ENCODE measurements at places on chromosomes 16 and 17.

DNA sequence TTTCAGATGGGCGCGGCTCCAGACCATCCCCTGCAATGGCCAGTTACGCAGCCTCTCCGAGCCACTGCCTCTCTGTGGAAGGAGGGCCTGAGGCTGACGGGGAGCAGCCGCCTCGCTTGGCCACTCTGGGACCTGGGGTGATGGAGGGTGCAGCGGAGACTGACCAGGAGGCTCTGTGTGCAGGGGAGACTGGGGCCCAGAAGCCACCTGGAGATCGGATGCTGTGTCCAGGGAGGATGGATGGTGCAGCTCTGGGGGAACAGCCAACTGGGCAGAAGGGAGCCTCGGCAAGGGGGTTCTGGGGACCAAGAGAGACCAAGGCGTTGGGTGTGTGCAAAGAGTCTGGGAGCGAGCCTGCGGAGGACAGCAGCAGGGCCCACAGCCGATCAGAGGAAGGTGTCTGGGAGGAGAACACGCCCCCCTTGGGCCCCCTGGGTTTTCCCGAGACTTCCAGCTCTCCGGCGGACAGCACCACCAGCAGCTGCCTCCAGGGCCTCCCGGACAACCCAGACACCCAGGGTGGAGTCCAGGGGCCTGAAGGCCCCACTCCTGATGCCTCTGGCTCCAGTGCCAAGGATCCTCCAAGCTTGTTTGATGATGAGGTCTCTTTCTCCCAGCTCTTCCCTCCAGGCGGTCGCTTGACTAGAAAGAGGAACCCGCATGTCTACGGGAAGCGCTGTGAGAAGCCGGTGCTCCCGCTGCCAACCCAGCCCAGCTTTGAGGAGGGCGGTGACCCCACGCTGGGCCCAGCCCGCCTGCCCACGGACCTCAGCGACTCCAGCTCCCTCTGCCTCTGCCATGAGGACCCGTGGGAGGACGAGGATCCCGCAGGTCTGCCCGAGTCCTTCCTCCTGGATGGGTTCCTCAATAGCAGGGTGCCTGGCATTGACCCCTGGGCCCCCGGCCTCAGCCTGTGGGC, 17.4 kb upstream of the ZFPM1 start:
- no peak for DNase-seq

GRCh38 chr17:83159204-83160049, 80.0 kb downstream of the METRNL start:
- no peak for DNase-seq

DNA sequence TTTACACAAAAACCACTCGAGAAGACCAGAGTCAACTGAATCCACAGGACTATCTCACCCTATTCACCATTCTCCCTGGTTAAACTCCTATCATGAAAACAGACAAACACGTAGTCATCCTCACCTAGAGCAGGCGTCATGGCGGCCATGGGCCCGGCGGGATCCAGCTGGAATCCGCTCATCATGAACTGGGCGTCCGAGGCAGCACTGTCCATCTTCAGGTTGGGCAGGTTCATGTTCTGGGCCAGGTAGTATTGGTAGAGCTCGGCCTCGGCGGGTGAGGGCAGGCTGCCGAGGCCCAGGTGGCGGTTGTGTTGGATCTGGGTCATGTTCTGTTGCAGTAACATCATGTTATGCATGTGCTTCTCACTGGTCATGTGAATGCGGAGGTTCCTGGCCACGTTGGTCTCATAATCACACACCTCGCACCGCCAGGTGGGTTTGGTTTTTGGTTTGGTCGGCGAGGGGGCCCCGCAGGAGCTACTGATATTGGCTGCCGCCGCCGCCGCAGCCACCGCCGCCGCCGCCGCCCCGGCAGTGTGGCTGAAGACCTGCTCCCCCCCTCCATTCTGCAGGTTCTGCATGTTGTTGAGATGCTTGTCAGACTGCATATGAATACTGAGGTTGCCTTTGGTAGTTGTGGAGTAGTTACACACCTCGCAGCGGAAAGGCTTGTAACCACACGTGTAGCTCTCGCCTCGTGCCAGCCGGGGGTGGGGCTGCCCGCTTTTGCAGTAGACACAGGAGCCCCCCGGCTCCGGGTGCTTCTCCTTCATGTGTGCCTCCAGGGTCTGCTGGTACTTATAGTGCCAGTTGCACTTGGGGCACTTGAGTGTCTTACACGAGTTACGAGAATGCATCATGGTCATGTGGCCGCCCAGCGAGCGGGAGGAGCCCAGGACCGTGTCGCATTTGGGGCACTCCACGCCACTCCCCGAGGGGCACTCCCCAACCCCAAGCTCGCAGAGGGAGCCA, 90.3 kb downstream of the ZFHX3 start:
- no peak for DNase-seq

- DNase-seq, result no peak
Observed at GRCh38 chr17:75740631-75741077, 19.4 kb downstream of the ITGB4 start.

GRCh38 chr16:68400924-68401460, 47.3 kb downstream of the SMPD3 start:
- no peak for DNase-seq

DNA sequence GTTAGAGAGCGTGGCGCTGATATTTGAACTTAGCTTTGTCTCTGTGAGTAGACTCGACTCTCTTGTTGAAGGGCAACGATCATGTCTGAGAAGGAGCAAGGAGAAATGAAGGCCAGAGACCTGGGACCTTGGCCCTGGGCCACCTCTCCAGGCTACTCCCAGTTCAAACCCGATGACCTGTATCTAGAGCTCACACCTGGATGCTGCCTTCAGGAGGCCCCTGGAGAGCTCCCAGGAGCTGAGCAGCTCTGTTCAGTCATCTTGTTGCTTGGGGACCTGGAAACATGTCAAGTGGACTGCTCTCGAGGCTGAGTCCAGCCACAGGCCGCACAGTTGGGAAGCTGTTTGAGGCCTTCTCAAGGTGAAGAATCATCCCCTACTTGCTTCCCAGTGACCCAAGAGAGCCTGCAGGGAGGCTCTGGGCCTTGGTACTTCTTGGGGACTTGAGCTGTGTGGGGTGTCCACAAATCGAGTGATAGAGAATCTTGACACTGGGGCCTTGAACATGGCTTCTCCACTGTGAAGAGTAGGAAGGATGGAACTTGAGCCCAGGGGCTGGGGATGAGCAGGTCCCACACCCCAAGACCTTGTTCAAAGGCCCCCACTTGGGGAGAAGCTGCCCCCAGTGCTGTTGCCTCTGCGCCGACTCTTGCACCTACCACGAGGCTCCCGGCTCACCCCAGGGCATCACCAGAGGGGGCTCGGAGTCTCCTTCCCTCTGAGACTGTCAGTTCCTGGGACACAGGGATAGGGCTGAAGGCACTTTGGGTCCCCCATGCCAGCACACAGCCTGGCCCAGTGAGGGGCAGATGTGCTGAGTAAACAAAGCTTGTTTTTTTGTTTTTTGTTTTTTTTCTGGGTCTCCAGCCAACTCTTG, 112.1 kb downstream of the IRX5 start:
- DNase-seq, result no peak

GRCh38 chr17:38705523-38705802, 390 bp downstream of the MLLT6 start:
- DNase-seq, result no peak

GRCh38 chr17:46136820-46137219, 56.4 kb downstream of the KANSL1 start:
- no peak for DNase-seq

- DNase-seq, result no peak
Observed at GRCh38 chr16:63928421-63928820, 1193.4 kb downstream of the CDH11 start.

DNA sequence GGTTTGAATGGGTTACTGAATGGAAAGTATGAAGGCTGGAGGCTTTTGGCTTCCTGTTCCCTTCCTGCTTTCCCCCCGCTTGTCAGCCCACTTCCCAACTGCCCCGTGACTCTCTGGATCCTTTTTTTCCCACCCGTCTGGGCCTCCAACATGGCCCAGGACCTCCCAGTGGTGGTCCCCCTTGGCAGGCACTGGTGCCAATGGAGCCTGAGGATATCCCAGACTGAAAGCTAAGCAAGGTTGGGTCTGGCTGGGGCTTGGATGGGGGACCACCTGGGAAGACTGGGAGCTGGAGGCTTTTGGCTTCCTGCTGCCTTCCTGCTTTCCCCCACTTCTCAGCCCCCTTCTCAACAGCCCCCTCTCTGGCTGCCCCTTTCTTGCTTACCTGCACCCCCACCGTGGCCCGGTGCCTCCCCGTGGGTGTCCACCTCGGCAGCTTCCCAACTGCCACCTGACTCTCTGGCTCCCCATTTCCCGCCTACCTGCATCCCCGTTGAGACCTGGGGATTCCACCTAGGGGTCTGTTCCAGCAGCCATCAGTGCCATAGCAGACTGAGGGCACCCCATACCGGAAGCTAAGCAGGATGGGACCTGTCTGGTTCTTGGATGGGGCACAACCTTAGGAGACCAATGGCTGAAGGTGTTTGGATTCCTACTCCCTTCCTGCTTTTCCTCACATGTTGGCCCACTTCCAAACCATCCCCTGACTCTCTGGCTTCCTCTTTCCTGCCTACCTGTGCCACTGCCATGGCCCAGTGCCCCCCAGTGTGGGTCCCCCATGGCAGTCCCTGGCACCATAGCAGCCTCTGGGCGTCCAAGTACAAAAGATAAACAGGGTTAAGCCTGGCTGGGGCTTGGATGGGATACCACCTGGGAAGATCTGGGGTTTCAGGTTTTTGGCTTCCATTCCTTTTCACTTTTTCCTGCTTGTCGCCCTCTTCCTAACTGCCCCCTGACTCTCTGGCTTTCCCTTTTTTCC, 2295.3 kb downstream of the TP53TG3F start:
- no peak for DNase-seq

DNA sequence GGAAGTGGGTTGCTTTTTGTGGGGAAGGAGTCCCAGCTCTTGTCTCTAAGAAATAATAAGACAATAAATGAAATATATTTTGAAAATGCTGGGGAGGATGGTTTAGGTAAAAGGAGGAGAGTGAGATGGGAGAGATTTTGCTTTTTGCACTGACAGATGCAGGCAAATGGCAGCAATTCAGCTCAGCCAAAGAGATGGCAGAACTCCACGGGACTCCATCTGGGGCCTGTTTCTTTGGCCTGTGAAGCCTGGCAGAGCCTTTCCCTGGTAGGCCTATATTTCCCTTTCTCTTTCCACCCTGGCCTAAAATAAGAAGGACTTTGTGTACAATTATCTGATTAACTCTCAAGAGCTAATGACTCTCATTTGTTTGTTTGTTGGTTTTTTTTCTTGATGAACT, 1525.1 kb downstream of the CDH11 start:
- DNase-seq, result no peak

DNA sequence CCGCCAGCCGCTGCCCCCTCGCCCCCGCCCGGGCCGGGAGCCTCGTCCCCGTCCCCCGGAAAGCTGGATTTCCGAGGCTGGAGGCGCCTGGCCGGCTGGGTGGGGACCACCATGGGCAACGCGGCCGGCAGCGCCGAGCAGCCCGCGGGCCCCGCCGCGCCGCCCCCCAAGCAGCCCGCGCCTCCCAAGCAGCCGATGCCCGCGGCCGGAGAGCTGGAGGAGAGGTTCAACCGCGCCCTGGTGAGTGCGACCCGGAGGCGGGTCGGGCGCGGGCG, 266 bp downstream of the FMNL1 start:
- no peak for DNase-seq

GRCh38 chr16:79618692-79619050, 18.1 kb upstream of the MAF start:
- DNase-seq, result no peak

DNA sequence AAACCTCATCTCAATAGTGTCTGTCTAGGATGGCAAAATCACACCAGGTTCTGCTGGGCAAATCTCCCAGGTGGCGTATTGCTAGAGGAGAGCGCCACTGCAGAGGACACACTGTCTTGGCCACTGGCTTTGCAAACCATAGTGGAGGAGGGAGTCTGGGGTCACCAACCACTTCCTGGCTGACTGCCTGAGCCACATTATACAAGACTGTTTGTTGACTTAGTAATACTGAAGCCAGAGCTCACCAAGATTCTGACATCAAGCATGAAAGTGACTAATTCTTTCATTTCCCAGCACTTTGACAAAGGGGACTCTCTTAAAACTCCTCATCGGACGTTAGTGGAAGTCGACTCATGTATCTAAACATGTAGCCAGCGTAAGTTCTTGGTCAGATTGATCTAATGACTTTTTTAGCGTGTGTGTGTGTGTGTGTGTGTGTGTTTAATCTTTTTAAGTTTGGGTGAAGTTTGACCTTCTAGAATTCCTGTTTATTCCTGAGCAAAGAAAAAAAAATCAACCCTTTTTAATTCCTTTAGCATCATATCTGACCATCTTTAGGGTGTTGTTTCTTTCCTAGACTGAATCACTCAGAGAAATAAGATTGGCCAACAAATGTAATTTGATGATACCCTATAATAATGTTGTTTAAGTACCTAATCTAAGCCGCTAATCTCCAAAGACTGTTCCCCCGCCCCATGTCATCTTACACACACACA, 13.7 kb downstream of the PITPNC1 start:
- DNase-seq, result peak; percentile 20

GRCh38 chr17:7729816-7730215, 12.3 kb downstream of the DNAH2 start:
- DNase-seq, result no peak

DNA sequence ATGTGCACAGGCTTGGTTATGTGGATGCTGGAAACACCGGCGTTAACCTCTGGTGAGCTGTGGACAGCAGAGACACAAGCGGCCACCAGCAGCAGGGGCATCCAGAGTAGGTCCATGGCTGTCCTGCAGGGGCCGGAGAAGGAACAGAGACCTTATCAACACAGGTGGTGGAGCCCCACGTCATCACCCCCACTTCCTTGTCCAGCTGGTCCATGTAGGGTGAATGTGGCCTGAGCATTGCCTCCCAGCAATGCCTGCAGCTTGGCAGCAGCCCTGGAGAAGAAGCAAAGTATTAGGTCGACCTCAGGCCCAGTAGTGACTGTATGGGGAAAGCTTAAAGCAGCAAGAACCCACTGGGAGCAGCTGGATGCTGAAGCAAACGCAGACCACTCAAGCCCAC, 5.4 kb downstream of the PDILT start:
- DNase-seq, result no peak

- DNase-seq, result no peak
Observed at GRCh38 chr17:42617956-42618431, 8.5 kb downstream of the TUBG1 start.

- DNase-seq, result no peak
Observed at GRCh38 chr17:7854851-7855659, at the start of gene TMEM88. TSS of gene TMEM88 (plus strand) at chr17:7855066. CDS start at chr17:7855075, 9 bp downstream.

DNA sequence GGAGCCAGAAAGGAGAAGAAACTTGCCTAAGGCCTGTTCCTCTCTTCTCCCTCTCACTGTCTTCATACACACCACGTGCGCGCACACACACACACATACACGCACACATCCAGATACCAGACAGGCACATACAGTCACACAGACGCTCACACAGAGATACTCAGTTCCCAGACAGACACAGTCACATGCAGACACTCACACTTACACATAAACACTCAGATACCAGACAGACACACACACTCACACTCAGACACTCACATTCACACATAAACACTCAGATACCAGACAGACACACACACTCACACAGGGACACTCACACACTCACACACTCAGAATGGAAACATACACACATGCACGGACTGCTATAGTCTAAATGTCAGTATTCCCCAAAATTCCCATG, 24.1 kb upstream of the MMP2 start:
- no peak for DNase-seq

DNA sequence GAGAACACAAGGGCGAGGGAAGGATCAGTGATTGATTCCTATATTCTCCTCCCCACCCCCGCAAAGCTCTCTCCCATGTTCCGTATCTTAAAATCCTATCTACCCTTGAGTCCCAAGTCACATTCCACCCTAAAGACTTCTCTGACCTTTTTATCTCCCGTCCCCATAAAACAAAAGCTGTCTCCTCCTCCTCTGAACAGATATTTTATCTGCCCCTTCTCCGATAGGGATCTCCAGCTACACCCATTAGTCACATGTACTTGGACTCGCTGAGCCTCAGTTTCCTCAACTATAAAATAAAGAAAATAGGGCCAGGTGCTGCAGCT, 12.8 kb downstream of the GGA2 start:
- DNase-seq, result no peak

All from activated CD4-positive, CD25-positive, alpha-beta regulatory T cell (primary cell).